ENCODE measurements at places on chromosomes 7 and 10.

DNA sequence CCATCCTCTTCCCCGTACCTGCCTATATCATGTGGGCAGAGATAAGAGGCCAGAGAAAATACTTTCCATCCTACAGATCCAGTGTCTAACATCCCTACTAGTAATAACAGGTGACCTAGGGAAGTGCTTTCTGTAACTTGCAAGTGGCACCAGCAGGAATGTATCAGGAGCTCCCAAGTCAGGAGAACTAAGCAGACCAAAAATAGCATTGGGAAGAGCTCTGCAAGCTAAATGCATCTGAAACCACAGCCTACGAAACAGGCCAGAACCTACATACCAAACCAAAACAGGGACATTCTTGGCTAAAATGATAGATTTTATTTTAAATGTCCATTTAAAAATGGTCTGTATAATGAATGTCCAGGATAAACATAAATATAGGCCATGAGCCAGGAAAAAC is 680.8 kb downstream of the PHTF2 start:
- DNase-seq: no peak

DNA sequence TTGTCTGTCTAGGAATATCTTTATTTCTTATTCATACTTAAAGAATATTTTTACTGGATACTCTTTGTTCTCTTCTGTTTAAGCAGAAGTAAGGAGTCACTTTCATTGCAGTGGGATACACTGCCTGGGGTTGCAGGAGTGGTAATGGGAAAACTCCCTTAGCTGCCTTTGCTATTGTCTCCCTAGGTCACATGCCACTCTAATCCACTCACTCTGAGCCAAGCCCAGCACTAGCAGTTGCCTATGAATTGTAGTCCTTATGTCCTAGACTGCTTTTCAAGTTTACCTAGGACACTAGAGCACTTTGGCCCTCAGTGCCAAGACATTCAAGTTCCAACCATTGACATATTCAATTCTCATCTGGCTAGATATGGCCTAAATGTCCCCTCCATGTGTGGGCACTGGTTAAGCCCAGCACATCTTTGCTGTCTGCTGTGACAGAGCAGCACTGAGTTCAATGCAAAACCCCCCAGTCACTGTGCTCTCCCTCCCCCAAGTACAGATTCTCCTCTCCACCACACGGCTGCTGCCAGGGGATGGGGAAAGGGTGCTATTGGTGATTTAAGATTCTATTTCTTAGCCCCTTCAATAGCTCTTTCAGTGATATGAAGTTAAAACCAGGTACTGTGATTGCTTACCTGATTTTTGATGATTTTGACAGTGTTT is 991.7 kb upstream of the KCND2 start:
- no peak for DNase-seq

- DNase-seq: no peak
These were observed 109.3 kb downstream of the SPAG6 start for GRCh38 chr10:22454634-22455033.

DNA sequence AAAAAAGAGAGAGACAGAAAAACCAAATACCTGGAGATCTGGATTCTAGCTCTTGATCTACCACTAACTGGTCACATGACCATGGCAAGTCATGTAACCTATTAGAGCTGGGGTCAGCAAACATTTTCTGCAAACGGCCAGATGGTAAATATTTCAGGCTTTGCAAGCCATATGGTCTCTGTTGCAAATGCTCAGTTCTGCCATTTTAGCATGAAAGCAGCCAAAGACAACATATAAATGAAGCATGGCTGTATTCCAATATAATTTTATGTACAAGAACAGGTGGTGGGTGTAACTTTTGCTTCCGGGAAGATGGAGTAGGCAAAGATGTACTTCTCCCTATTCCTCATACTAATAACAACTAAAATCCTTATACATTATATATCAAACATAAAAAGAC is 6.7 kb downstream of the FRA10AC1 start:
- no peak for DNase-seq

DNA sequence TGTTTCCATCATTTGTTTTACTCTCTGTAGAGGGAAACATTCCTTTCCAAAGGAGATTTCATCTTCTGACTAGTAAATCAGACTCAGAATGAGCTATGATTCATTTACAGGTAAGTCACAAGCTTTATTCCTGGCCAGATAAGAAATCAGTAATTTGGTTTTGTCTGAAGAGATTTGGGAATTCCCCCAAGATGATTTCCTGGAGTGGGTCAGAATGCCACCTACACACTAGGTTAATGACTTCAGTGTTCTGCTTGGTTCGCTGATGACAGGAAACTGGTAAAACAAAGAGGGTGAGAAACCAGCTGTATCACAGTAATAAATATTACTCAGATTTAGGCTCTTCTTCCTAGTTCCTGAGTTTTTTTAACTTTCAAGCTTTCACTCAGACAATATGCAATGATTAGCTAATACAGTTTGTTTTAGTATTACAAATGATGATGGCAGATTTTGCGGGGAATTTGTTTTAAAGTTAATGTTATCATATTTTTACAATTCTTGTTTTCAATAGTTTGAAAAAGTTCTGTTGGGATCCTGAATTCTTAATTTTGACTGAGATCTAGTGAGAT is 8.3 kb upstream of the ASZ1 start:
- no peak for DNase-seq

DNA sequence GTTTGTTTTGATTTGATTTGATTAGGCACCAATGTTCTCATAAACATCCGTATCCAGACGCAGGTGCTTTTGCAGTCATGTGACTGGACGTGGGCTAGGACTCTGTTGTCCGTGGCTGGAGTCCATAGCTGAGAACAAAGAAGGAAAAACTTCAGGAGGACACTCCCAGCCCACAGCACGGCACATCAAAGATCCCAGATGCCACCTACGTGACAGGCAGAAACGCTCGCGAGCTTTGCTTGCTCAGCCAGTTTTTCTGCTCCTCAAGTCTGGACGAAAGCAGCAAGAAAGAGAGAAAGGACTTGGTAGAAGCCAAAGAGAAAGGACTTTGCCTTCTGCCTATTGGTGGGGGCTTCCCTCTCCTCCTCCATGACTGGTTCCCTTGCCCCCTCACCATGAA is 6.9 kb upstream of the ZKSCAN1 start:
- no peak for DNase-seq

GRCh38 chr10:73881221-73881919 is 7.0 kb upstream of the CAMK2G start:
- no peak for DNase-seq

GRCh38 chr7:154364170-154364569 is 312.0 kb downstream of the DPP6 start:
- no peak for DNase-seq

DNA sequence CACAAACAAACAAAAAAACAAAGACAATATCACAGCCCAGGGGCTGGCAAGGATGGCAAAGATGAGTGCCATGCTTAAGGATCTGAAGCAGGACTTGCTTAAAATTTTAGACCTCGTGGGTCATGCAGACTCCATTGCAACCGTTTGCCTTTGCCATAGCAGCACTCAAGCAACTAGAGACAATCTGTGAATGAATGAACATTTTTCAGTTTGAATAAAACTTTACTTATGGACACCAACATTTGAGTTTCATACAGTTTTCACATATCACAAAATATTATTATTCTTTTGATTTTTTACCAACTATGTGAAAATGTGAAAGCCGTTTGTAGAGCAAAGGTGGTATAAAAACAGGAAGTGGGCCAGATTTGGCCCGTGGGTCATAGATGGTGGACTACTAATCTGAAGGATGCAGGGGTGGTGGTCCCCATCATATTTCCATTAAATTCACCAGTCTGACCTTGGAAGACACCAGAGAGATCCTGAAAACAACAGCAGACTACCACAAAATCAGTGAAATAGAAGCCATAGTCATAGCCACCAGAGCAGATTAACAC is 8.3 kb upstream of the RBM17 start:
- no peak for DNase-seq

GRCh38 chr7:116315293-116315692 is 105.0 kb downstream of the TES start:
- no peak for DNase-seq

- no peak for DNase-seq
These were observed 2.5 kb downstream of the VSTM2A start for GRCh38 chr7:54544527-54545240.

GRCh38 chr7:44796034-44796503 is 412 bp upstream of the PPIA start:
- no peak for DNase-seq

GRCh38 chr7:40680657-40681056 is 545.9 kb downstream of the SUGCT start:
- DNase-seq: no peak

DNA sequence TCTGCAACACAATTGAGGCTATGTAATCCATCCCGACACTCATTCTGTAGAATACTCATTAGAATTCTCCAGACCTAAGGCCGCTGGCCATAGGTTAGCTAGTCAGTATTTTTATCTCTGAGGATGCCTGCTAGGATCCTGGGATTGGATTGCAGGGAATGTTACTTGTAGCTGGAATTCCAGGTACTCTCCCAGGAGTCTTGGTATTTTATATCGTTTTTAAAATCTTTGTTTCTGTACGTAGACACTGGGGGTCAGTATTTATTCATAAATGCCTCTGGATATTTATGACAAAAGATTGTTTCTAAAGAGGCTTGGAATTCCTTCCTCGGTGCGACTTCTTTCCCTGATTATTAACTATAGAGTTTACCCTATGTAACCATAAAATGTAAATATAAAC is 40.1 kb downstream of the BPGM start:
- no peak for DNase-seq

DNA sequence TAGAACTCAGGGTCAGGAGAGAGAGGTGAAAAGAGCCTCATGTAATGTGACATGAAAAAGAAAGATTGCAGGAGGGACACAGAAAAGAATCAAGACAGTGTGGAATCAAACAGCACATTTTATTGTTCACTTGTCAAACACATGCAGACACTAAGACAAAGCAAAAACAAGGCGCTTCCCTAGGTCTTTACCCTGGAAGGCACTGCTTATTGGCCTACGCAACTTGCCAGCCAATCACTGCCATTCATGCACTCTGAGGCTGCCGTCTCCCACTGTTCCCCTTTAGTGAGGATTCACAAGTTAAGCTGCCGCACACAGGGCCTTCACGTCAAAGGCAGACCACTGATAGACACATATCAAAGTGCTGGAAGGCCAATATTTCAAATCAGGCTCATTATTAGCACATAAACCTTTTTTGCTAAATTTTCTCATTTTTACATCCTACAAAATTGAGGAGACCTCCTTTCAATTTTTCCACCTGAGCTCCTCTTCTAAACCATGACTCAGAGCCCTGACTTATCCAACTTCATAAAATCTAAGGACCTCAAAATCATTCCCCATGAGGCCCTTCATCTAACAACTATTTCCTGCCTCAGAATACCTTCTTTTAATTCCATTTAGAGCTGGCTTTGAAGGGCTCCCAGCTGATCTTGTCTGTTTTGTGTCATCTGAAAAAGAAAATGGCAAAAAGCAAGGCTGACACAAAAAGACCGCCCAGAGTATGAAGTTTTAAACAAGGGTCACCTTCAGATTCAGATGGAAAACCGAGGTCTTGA is 149.4 kb downstream of the CHCHD3 start:
- no peak for DNase-seq

DNA sequence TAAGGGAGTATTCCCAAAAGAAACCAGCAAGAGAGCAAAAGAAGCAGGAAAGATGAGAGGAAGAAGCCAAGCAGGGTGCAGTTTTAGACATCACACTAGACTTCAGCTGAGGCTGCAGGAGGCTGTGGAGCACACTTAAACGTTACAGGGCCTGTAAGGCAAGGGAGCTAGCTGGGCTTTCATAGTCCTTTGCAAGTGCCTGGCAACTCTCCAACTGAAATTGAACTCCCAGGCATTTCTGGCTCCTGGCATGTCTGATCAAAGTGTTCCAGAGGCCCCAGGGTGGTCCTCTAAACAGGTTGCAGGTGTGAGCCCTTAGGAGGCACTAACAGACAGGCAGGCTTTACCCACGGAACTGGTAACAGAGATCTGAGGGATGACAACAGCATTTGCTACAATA is 750.2 kb downstream of the XPNPEP1 start:
- no peak for DNase-seq

DNA sequence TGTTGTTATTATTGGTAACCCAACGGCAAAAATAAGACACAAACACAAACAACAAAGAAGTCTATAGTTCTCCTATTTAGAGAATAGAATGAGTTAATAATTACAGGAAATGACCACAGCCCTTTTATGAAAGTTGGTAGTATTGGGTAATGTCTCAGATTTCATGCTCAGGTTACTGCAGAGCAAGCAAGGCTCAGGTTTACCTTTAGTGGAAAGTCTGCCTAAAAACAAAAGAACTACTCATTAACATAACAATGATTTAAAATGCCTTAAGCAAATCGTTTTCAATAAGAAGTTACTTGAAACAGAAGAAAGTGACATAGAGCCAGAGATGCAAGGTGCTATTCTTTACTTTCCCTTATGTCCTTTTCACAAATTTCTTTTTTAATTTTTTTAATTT is 441.2 kb downstream of the PLXDC2 start:
- DNase-seq: no peak

GRCh38 chr7:2529161-2530070 is 9.8 kb downstream of the LFNG start:
- peak; percentile 70 for DNase-seq

DNA sequence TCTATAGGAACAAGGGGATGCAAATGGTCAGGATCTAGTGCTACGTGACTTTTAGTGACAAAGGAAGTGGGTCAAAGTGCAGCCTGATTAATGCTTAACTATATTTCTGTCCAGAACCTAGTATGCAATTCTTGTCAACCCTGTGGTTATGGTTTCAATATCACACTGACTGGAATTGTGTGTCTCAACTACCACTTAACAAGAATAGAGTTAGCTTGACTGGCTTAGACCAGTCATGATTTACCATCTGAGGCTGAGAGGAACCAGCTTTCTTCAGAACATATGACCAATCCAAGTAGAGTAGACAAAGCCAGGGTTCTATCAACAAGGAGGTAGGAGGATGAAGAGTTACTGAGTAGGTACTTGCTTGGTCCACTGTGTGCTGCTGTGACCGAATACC is 54.4 kb downstream of the MYPN start:
- no peak for DNase-seq

DNA sequence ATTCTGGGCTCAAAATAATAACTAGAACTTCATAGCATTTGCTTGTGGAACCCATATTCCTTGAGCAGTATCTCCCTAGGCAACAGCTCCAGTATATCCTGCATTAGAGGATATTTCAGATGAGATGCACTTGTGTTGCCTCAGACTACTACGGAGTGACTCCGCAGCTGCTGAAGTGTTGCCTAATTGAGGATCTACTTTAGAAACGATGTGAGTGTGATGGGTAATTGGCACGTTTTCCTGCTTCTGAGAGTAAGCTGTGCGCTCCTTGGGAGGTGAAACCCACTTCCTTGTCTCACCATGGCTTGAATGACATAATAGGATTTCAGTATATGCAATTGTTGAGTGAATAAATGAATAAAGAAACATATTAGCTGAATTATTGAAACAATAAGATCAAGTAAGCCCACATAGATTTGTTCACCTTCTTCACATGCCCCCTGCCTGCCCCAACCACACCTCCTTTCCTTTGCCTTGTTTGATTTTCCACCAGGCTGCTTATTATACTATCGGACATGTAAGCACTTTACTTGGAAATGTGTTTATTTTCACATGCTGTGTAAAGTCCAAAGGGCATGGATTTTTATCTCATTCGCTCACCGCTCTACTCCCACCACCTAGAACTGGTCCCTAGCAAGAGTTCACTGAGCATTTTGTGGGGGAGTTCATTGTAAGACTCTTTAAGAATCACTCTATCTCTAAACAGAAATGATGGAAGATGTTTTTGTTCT is 303.8 kb downstream of the KCNMA1 start:
- no peak for DNase-seq

All from CD4-positive, alpha-beta T cell treated with Interleukin-2 at 100 ng/mL for 4 hours (primary cell).